GM03348 (cell line): ENCODE measurements at places on chromosomes 16 and 17.

- no peak for DNase-seq
These were observed 32.5 kb downstream of the MRPS23 start for GRCh38 chr17:57817299-57817698.

DNA sequence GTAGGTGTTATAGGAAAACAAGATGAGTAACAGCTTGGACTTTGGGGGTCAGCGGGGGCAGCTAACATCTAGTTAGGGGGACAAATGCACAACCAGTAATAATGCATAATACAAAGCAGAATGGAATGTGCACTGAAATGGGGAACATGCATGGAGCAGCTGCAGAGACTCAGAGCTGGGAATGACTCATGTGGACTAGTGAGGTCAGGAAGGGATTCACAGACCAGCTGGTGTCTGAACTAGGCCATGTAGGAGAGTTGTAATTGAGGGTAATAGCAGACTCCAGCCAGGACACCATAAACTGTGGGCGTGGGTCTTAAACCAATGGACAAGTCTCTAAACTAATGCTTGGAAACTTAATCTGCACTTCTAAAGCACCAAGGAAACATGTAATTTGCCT, 176.8 kb upstream of the ASIC2 start:
- DNase-seq: peak; percentile 79

DNA sequence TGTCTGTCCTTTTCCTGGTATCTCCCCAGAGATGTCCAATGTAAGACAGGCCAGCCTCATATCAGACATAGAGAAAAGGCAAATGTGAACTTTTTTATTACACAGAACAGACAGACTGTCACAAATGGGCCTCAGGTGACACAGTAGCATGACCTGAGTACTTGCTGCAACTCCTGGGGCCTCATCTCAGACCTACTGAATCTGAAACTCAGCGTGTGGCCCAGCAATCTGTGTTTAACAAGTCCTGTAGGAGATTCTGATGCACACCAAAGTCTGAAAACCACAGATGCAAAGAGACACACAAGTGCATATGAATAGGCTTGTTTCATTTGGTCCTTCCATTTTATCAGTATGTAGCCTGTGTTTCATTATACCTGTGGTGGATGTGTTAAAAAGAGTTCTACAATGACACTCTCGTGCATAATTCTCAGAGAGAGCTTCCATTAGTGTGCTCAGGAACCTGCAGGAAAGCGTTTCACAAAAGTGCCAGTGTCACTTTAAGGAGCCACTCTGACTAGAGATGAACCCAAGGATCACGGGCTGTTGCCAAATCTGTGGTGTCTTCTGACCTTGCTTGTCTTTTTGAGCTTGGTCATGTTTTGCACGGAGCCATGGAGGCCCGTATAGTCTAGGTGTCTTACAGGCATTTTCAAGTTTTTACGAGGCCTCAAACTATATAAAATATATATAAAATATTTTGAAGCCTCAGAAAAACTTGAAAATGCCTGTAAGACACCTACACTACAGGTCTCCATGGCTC, 33.8 kb upstream of the NF1 start:
- no peak for DNase-seq

- no peak for DNase-seq
These were observed 254.2 kb downstream of the KCNJ2 start for GRCh38 chr17:70423562-70423961.

DNA sequence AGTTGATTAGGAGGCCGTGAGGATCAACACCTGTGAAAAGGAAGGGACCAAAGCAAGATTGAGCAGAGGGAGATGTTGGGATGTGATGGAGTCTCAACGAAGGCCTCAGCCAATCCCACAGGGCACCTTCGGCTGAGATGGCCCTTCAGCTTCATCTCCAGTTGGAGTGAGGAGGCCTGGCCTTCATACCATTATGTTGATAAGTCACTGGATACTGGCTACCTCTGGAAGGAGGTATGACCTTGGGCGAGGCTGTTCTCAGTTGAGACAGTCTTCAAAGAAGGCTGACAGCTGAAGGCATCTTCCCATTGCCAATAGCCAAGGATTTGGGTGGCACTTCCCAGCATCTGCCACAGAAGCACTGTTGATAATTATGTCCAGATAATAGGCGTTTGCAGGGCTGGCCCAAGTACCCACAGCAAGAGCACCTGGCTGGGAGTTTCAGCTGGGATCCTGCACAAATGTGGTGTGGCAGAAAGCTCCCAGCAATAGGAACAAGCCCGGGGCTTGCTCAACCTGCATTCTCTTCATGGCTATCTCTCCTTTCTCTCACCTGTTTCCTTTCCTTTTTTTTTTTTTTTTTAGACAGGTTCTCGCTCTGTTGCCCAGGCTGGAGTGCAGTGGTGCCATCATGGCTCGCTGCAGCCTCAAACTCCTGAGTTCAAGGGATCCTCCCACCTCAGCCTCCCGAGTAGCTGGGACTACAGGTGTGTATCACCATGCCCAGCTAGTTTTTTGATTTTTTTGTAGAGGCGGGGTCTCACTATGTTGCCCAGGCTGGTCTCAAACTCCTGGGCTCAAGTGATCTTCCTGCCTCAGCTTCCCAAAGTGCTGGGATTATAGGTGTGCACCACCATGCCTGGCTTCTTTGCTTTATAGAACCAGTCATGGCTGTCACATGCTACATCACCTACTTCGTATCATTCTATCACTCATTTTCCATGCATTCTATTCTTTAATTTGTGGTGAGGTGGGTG, 18.2 kb upstream of the MAP3K14 start:
- no peak for DNase-seq

DNA sequence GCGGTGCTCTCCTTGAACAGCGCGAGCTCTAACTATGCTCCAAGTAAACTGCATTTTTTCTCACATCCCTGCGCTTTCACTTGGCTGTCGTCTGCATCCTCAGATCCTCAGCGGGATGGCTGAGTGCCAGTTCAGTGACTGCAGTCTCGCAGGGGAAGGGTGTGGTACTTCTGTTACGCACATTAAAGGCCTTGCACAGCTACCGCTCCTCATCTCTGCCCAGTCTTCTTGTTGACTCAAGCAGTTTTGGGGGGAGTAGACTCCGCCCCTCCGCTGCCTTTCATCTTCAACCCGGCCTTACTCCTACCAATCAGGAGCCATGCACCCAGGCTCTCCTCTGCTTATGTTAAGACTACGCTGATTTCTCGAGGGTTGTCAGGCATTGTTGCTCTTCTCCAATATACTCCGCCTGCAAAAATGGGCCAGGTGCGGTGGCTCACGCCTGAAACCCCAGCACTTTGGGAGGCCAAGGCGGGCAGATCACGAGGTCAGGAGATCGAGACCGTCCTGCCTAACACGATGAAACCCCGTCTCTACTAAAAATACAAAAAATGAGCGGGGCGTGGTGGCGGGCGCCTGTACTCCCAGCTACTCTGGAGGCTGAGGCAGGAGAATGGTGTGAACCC, 10.0 kb downstream of the ATP5PD start:
- DNase-seq: no peak
